Left ventricle myocardium superior (tissue), 1 donor: ENCODE measurements at places on chromosomes 16 and 17.

DNA sequence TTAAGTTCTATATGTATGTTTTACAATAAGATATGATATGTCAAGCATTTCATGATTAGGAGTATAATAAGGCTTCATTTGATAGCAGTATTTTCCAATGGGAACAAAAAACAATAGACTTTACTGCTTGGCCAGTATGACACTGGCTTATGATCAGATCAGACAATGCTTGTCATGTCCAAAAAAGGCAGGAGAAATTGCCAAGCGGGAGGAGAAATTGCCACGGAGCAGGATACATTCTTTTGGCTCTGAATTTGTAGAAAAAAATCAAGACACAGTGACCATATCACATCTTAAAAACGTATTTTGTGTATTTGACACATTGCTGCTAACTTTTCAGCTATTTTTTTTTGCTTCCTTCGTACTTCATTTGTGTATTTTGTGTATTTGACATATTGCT is 404.1 kb downstream of the CNTNAP4 start:
- no peak for DNase-seq

DNA sequence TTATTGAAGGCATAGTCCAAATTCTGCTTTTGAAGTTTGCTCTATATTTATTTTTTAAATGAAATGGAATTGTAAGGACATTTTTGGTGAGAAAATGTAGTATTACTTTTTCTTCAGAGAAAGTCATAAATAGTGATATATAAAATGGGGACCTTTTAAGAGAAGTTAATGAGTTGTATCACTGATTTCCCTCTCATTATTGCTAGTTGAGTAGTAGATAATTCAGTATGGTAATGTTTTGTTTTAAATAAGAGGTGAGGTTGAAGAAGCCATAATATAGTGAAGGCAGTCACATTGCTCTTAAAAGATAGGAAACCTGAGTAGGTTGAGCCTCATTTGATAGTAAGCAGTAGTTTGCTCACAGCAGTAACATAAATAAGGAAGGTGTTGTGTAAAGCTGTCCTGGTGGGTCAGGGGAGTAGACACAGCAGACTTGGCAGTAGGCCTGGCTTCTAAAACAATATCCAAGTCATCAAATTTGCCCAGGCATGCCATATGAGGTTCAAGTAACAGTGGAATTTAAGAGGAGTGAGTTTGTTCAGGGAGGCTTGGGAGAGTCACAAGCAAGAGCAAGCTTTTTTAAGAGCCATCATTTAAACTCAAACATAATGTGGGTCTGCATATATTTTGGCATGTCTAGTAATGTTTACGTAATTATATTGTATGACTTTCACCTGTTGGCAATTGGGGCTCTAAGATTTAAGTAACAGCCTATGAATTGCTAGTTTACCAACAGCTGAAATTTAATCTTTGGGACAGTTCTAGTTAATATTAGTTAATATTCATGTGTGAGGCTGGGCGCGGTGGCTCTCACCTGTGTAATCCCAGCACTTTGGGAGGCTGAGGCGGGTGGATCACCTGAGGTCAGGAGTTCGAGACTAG is 6.5 kb downstream of the NFATC3 start:
- no peak for DNase-seq

DNA sequence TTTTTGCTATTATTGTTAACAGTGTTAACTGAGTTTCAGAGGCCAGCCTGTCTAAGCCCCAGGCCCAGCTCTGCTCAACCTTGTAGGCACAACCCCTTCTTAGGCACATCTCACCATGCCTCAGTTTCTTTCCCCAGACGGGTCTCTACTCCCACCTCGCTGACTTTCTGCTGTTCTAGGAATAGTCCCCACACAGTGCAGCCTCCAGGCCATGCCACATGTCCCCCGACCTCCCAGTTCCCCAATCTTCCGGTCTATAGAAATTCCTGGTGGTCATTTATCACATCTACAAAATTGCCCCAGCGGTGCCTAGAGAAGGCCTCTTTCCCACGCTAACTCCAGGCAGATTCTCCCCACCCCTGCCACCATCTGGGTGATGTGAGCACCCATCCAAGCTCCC is 34.8 kb downstream of the ADGRG5 start:
- DNase-seq: no peak

GRCh38 chr17:42944211-42944610 is 20.0 kb downstream of the AARSD1 start:
- DNase-seq: no peak

DNA sequence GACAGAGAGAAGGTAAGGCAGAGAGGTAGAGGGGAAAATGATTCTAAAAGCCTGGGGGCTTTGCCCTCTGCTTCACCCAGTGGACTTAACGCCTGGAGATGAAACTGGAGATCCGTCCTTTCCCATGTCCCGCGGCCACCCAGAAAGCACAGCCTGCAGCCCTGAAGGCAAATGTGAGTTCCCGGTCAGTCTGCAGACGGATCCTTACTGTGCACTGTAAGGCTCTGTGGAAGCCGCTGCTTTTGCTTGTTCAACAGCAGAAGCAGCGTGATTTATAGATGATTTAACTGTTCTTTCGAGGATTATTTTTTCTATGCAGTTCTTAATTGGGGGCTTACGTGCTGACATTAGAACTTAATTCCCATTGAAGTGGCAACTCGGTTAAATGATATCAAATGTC is 290.4 kb downstream of the FOXL1 start:
- DNase-seq: no peak
